T-helper 2 cell treated with Interferon-gamma antibody and Interleukin-4, amounts not matched to agents 5 μg/mL and 100 μg/mL, for 36 hours (primary cell): ENCODE measurements at places on chromosomes 2 and 18.
A peak's percentile ranks its signal among the peaks of the same experiment; 100 is the strongest.

DNA sequence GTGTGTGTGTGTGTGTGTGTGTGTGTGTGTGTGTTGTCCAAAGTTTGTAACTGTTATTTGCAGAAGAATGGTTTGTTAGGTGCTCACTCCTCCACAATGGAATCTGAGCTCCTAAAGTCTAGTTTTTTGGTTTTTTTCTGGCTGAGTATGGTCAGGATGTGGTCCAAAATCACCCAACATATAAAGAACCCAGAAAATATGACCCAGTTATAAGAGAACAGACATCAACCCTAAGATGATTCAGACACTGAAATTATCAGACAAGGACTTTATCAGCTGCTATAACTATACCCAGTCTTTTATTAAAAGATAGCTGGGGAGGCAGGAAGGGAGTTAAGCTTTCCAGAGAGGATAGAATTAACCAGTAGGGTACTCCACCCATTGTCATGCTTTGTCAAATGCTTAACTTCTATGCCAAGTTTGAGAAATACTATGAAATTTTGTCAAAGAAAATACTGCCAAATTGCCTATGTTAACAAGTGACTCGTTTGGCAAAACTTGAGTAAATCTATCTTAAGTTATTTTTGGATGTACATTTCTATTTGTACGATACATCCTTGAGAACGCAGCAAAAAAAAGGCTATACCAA, 57.5 kb downstream of the TANK start:
- DNase-seq = no peak

- peak; percentile 71 for DNase-seq
These were observed 3.0 kb downstream of the LBH start for GRCh38 chr2:30234180-30234971.

DNA sequence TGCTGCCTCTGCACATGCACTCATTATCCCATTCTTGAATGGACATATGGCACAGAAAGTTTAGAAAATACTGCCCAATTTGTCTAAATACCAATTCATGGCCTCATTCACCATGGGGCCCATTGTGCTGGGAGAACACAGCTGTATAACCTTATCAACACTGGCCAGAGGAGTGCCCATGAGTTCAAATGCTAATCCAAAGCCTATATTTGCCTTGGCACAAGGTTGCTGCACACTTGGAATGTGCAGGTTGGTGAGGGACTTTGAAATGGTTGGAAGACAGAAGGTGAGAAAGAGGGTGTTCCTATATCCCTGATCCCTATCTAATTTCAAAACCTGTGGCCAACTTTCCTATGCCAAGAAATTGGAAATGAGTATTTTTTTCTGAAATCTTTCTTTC, 693.9 kb upstream of the ID2 start:
- no peak for DNase-seq

DNA sequence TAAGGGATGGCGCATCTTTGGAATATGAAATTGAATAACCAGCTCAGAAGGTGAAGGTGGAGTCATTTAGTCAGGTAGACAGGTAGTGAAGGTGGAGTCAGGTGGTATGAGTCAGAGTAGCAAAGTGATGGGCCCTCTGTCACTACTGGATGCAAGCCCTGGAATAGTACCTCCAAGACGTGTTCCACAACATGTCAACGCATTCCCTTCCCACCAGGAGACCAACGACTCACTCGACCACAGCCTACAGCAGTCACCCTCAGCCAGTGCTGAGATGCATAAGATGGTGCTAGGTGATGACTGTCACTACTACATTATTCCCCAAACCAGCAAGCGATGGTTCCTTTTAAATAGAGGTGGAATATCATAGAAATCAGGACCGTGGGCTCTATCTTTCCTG, 6.8 kb downstream of the CPLX4 start:
- no peak for DNase-seq

GRCh38 chr2:233100192-233100998, 40.3 kb downstream of the INPP5D start:
- peak; percentile 42 for DNase-seq

GRCh38 chr2:170425281-170425751, 247.4 kb downstream of the MYO3B start:
- DNase-seq = no peak

GRCh38 chr2:111143107-111143842, 22.6 kb downstream of the BCL2L11 start:
- no peak for DNase-seq

GRCh38 chr2:180219491-180219890, 212.4 kb upstream of the CWC22 start:
- no peak for DNase-seq

DNA sequence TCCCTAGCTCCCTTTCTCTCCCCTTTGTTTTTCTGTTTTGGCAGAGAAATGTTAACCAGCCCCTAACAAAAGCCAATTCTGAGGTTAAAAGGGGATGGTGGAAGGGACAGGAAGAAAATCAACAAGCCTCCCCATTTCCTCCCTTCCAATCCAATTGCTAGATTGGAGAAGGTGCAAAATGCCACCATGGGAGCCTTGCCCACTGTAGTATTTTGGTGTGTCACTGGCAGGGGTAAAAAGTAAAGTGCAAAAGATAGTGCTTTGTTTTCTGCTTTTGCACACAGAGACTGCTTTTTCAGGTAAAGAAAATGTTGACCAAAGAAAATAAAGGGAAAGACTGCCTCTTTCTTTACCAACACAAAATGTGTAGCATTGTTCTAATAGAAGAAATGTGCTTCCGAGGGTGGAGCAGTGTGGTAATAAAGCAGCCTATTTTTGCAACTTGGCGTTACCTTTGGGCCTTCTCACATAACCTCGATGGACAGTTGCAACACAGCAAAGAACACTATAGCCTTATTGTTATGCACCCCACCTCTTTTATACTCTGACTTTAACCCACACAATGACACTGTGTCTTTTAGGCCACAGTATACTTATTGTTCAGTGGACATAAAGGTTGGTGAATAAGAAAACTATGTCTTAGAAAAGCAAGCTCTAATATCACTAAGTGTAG, 861.8 kb downstream of the BCL11A start:
- DNase-seq = no peak

GRCh38 chr18:75290737-75291358, 80.3 kb downstream of the TSHZ1 start:
- no peak for DNase-seq

GRCh38 chr2:70793450-70793849, 3.0 kb upstream of the FIGLA start:
- no peak for DNase-seq

- DNase-seq = no peak
These were observed 22.0 kb upstream of the ODC1 start for GRCh38 chr2:10469955-10470608.

- no peak for DNase-seq
These were observed 53.0 kb downstream of the TRIP12 start for GRCh38 chr2:229868794-229869193.

DNA sequence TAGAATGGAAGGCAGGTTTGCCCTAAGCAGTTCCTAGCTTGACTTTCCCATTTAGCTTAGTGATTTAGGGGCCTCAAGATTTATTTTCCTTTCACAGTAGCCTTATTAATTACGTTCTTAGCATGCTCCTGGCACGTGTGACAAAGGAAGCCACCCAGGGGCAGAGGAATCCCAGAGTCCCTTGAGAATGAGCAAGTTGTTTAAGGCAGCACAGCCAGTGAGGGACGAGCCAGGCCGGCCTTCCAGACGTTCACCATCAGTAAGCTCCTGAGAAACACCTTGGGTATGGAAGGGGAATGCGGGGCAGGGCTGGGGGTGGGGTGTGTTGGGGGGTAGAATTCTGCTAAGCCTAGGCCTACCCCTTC, 76.3 kb downstream of the SOWAHC start:
- no peak for DNase-seq

- DNase-seq = no peak
These were observed 298.4 kb downstream of the LPIN1 start for GRCh38 chr2:12044857-12045256.

DNA sequence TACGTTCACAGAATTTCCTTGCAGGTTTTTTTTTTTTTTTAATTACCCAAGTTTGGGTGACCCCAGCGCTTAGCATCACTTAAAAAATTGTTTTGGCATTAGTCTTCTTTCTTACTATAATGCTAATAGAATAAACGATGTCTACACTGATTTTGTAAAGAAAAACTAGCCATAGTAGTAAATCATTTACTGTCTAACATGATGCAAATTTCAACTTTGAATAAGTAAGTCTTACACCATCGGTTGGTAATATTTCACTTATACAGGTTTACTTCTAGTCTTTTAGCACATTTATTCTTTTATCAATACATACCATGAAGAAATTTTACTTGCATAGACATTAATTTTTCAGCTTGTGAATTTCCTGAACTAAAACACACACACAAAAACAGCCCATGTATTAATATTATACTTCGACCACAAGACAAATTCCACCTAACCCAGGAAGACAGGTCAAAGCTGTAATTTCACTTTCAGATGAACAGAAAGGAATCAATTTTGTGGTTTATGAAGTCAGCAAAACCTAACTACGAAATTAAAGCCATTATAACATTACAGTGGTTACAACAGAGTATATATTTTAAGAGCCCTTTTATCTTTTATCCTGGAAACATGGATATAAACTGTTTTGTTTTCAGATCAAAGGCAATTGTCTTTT, 1.9 kb downstream of the YES1 start:
- DNase-seq = no peak

- DNase-seq = peak; percentile 6
These were observed 99.8 kb downstream of the SEPTIN10 start for GRCh38 chr2:109513749-109514588.

DNA sequence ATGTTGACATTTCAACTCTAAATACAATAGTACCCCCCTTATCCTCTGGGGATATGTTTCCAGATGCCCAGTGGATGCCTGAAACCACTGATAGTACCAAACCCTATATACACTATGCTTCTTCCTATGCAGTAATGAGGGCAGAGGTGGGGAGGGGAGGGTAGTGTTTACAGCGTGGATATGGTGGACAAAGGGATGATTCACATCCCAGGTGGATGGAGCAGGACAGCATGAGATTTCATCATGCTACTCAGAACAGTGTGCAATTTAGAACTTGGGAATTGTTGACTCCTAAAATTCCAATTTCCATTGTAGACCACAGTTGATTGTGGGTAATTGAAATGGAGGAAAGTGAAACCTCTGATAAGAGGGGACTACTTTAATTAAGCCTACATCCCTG, 75.4 kb downstream of the TSN start:
- no peak for DNase-seq

DNA sequence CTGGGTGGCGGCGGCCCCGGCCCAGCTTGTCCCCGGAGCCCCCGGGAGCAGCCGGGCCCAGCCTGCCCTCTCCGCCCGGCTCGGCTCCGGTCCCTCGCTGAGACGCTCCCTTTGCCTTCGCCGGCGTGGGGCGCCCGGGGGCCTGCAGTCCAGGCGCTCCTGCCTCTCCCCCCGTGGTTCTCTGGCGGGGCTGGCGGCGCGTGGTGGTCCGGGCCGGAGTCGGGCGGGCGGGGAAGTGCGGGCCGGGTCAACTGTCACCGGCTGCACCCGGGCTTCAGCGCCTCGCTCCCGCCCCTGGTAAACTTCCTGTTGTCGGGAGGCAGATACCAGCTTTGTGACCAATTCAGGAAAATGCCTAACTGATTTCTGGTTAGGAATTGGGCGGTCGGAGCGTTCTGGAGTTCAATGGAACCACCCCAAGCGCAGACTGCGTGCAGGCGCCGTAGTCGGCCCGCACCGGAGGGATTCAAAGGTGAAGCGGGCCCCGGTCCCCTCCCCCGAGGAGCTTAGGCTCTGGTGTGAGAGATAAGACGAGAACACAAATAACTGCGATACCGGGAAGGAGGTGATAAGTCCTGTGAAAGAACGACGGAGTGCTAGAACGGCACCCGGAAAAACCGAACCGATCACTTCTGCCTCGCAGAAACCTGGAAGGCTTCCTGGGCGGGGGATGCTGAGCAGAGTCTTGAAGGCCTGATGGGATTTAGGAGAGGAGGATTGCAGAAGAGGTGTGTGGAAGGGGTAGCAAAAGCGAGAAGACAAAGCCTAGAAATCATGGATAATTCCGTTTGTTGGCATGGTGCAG, 891 bp downstream of the CAB39 start:
- DNase-seq = peak; percentile 35

DNA sequence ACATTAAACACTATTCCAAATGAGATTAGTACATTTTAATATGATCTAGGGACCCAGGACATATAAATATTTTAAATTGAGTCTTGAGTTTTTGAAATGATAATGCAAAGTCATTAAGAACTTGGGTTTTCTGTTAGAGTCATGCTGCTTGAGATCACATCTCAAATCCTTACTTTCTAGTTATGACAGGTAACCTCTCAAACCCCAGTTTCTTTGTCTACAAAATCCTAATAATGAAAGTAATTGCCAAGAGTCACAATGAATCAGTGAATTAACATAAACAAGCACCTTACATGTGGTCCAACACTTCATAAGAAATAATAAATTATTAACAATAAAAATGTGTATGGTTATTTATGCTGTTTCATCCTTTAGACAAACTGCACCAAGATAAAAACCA, 607.6 kb downstream of the LRP1B start:
- DNase-seq = no peak

DNA sequence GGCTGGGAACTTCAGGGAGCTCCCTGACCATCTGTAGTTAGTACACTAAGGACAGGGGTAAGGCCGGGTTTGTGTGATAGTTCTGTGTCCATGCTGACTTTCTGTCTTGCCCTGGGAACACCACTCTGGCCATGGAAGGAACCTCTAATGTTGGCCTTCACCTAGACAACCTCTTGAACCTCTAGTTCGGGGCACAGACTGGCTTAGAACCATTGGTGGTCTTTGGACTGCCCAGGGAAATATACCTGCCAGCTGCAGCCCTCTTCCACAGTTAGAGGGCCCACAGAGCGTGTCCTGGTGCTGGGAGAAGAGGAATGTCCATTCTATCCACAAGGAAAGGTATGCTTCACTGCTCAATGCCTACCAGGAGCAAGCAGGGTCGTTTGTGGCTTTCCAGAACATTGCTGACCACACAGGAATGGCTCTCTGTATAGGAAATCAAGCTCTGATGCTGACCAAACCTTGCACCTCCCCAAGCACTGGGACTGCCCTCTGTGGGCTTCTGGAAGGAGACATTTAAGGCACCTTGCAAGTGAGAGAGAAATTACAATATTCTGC, 318.8 kb upstream of the EPAS1 start:
- no peak for DNase-seq

DNA sequence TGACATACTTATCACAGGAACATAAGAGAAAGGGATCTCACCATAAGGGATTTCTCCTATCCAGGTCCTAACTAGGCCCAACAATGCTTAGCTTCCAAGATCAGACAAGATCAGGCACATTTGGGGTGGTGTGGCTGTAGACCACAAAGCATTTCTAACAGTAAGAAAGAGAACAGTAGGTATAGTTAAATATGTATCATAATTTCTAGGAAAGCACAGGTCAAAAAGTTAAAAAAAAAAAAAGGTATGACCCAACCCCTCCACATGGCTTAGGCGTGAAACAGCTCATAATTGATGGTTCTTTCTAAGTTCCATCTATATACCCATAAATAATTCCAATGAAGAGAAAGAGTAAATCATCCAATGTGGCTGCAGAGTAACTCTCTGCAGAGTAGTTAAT, 6.9 kb downstream of the PRKD3 start:
- DNase-seq = no peak

GRCh38 chr2:139805441-139805840, 1025.3 kb upstream of the NXPH2 start:
- DNase-seq = no peak

GRCh38 chr2:32375228-32375892, 18.5 kb downstream of the BIRC6 start:
- no peak for DNase-seq

- DNase-seq = no peak
These were observed 34.7 kb downstream of the RASGRP3 start for GRCh38 chr2:33511141-33511540.
